ENCODE measurements at places on chromosomes 4 and X.

- no peak for DNase-seq
Measured at GRCh38 chr4:153063490-153063889, 127.4 kb downstream of the FHDC1 start.

DNA sequence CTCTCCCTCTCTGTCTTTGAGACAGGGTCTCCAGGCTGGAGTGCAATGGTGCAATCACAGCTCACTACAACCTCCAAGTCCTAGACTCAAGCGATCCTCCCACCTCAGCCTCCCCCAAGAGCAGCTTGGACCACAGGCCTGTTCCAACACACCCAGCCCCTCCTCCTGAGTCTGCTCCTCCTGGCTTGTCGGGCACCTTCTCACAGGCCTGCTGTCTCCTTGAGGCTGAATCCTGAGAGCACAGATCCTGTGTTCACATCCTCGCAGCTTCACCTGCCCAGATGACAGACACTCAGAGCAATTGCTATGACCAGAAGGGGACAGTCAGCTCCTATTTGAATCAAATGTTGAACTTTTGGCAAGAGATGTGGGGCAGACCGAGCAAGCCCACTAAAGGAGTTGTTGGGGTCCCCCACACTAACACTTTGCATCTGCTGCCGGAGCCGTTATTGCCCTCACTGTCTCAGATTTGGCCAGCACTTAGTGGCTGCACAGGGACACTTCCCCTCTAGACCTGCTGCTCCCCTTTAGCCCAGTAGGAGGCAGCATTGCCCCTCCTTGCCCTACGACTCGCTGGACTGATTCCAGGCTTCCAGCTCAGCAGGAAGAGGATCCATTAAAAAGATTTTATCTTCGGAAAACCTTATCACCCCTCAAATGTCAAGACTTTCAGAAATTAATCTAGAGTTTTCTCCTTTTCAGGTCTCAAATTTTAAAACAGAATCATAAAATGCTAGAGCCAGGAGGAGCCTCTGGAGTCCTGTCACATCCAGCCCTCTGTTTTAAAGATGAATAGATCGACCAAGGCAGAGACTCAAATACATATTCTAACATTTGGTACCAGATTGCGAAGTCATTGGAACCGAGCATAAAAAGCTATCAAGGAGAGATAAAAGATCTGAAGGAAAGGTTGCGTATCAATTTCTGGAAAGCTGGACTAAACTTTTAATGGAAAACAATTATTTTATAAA is 113.7 kb downstream of the USP46 start:
- DNase-seq = peak; percentile 21

DNA sequence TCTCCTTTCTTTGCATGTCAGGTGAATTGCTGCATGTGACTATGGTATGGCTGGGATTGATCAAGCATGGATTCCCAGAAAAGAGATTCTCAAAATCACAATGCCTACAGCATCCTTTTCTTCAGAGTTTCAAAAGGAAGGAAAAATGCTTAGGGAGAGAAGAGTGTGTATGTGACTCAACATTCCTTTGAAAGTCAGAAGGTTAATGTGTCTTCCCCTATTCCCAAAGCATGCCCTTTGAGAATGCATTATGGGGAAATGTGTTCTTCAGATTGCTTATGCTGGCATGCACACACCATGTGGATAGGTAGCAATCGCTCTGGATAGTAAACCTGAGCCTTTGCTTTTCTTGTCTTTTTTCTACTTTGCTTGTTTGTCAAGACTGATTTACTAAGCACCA is 78.5 kb downstream of the ELOVL6 start:
- DNase-seq = no peak

GRCh38 chrX:70755850-70756249 is 152.7 kb downstream of the TEX11 start:
- DNase-seq = no peak

GRCh38 chr4:130955520-130955919 is 1859.6 kb downstream of the C4orf33 start:
- no peak for DNase-seq

DNA sequence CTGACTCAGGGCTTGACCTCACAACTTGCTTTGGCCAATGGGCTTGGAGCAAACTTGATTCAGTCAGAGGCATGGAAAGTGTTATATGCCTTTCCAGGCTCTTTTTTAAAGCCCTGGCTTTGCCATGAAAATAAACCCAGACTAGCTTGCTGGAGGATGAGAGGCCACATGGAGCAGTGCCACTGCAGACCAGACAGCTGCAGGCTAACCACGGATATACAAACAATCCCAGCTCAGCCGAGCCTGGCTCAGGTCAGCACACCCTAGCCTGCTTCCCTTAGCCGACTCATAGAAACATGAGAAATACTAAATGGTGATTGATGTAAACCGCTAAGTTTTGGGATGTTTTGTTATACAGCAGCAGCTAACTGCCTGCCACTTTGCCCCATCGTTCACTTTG is 345.1 kb downstream of the ARHGAP10 start:
- no peak for DNase-seq

DNA sequence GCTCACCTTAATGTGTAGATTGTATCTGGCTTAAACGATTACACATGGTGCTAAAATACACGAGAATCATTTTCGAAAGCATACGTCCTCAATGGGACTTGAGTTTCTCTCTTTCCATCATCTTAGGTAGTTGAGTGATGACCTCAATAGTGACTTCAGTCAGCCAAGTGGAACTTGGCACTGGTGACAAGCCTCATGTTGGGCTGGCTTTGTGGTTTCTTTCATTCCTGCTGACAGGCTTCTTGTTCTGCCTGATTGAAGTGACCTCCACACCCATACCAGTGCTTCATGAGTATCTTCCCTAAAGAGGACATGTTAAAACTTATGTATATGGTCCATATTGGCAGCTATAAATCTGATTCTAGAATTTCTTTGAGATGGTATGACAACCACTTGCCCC is 159.1 kb upstream of the WDR1 start:
- DNase-seq = no peak

DNA sequence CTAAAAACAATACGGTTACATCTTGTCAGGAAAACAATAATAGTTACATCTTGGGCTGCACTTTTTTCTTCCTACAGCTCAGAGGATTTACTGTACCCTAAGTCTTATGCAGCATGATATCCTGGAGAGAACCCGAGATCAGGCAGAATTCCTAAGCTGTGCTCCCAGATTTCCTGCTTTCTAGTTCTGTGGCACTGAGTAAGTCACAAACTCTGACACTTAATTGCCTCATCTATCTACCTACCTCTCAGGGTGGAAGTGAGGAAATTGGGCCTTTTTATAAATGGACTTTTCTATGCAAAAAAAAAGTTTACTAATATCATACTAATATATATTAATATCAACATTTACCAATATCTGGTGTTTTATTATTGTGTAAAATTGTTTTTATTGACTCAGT is 438.5 kb downstream of the INPP4B start:
- no peak for DNase-seq

- DNase-seq = no peak
Measured at GRCh38 chr4:153366486-153366885, 22.0 kb downstream of the MND1 start.

- no peak for DNase-seq
Measured at GRCh38 chr4:1299301-1299860, 9.7 kb downstream of the MAEA start.

DNA sequence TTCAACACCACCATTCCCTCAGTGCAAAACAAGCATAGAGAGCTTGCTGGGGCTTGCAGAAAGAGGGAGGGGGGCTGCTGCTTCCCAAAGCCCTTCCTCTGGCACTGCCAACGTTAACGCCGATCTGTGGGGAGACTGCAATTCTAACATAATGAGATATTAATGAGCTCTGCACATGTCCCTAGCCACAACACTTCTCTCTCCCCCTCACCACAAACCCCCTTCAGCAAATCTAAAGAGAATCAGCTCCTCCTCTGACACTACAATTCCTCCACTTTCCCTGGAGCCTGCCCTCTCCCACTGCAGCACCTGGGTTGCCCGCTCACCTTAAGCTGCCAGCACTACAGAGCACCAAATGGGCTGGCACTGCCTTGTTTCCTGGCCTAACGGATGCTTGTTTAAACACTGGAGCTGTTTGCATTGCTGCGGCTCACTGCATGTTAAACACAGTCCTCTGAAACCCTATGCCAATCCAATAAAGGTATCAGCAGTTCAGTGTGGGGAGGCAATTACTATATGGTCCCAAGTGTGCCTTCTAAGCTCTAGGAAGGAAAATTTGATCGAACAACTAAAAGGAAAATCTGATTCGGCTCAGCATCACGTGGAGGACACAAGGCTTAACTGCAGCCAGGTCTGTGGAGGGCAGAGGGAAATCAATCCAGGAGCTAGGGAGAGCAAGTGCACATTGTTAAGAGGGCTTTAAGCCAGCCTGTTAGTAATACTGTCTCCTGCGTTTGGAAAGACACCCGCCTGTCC is 232.4 kb downstream of the MAML3 start:
- no peak for DNase-seq

DNA sequence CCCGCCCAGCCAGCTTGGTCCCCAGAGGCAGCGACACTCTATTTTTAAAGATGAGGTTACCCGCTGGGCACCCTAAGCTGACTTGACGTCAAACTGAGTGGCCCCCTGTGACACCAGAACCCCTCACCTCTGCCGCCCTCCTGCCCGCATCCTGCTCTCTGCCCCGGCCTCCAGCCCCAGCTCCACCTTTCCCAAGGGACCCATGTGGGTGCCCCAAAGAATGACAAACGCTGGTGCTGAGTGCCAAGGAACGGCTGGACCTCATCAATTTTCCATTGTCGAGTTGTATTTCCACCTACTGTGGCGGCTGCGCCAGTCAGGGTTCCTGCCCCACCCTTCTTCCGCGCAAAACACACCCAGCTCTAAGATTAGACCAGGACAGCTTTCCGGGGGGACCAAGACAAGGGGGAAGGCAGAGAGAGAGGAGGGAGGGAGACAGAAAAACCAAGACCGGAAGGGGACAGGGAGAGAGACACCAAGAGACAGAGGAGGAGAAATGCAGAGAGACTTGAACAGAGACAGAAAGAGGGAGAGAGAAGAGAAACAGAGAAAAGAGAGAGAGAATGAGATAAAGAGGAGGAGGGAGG is 2.0 kb downstream of the PRKX start:
- no peak for DNase-seq

DNA sequence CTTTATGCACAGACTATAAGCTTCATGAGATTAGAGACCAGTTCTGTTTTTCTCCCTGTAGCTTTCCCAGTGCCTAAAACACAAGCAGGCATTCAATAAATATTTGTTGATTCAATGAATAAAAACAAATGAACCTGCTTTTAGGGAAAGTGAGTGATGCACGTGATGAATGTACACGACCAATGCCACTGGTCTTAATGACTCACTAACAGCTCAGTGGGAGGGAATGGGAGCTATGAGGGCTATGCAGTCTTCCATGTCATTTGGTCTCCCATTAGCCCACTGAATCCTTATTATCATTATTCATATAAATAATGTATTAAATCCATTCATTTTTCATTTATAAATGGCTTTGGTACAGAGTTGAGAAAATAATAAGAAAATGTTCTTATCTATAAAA is 247.4 kb downstream of the FBXO8 start:
- no peak for DNase-seq

DNA sequence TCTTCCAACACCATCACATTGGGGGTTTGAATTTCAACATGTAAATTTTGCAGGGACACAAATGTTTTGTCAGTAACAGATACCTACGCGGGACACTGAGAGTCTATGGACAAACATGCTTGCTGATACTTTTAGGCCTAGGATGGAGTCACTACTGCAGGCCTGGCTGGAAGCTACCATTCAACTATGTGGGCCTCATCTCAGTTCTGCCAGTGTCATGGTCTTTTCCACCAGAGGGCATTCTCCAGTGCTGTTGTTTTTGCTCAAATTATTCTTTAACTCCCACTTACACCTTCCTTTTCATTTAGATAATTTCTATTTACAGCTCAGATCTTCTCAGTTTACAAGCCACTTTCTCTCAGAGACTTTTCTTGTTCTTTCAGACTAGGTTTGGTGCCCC is 7.0 kb upstream of the ANK2 start:
- no peak for DNase-seq
